ENCODE measurements at places on chromosomes 6 and 20. TPM values are rescaled to one million over a fixed set of nuclear protein-coding genes. Genes with fewer than 3 reads are reported as not detected.

SLC26A8 gene
- total RNA-seq, result not detected

CRISP3 gene
- total RNA-seq, result not detected

LSM2 gene
- 57.2 TPM for total RNA-seq

TAAR9 gene
- not detected for total RNA-seq

LKAAEAR1 gene
- 0.97 TPM for total RNA-seq

NNAT gene
- under 0.01 TPM for total RNA-seq

CDYL gene
- 19.3 TPM for total RNA-seq

CAP2 gene
- total RNA-seq, result 1.6 TPM

ZGPAT gene
- 24.8 TPM for total RNA-seq

TRIM31 gene
- not detected for total RNA-seq

BMP7 gene
- total RNA-seq, result not detected

PROKR2 gene
- under 0.01 TPM for total RNA-seq

ATP9A gene
- 25.4 TPM for total RNA-seq

SLC17A2 gene
- not detected for total RNA-seq

OR2J3 gene
- not detected for total RNA-seq

DOK5 gene
- total RNA-seq, result 2.4 TPM

UNC5CL gene
- under 0.01 TPM for total RNA-seq

ATP6V1G2 gene
- total RNA-seq, result 0.97 TPM

REM1 gene
- total RNA-seq, result not detected

HLA-DOA gene
- total RNA-seq, result not detected

HNF4A gene
- total RNA-seq, result not detected

ETV7 gene
- 1.4 TPM for total RNA-seq

SAMD5 gene
- total RNA-seq, result 3.2 TPM

TUBB2B gene
- 3.6 TPM for total RNA-seq

KCNB1 gene
- total RNA-seq, result under 0.01 TPM

CST9 gene
- total RNA-seq, result not detected

SLC32A1 gene
- total RNA-seq, result not detected
